ENCODE measurements at places on chromosomes 13 and 19. TPM values are rescaled to one million over a fixed set of nuclear protein-coding genes. Genes with fewer than 3 reads are reported as not detected.

GRCh38 chr13:99395436-99395835, 88.2 kb upstream of the GPR183 start:
- no peak for DNase-seq

NTN5 gene
- total RNA-seq: 0.08 TPM

IFNL1 gene
- not detected for total RNA-seq

- peak; percentile 45 for DNase-seq
Measured at GRCh38 chr13:100100115-100100879, 11.4 kb downstream of the PCCA start.

- peak; percentile 83 for DNase-seq
Measured at GRCh38 chr19:49497047-49497788, 984 bp downstream of the RPS11 start.

GRCh38 chr19:11195681-11196080, 1.7 kb downstream of the KANK2 start:
- DNase-seq: no peak

ACP5 gene
- total RNA-seq: 16.6 TPM

DNA sequence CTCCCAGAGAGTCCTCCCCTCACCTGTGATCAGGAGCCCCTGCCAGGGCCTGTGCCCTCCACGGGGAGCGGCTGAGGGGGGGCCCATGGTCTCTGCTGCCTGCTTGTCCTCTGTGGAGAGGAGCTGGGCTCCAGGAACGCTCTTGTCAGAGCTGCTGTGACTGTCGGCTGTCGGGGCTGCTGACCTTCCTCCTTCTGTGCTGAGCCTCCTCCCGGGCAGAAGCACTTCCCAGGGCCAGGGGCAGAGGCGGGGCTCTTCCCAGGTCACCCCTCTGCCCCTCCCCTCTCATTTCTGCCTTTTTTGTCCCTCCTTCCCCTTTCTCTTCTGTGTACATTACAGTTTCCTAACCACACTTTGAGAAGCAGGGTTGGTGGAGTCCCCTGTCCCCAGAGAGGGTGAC, at the start of gene CEACAM4:
CEACAM4 (minus strand) TSS at position 198 of the 400 bp plus-strand sequence; CDS start at position 87, 111 bp downstream.
- DNase-seq: no peak

- no peak for DNase-seq
Measured at GRCh38 chr13:33743438-33744368, 74.2 kb upstream of the RFC3 start.

DNA sequence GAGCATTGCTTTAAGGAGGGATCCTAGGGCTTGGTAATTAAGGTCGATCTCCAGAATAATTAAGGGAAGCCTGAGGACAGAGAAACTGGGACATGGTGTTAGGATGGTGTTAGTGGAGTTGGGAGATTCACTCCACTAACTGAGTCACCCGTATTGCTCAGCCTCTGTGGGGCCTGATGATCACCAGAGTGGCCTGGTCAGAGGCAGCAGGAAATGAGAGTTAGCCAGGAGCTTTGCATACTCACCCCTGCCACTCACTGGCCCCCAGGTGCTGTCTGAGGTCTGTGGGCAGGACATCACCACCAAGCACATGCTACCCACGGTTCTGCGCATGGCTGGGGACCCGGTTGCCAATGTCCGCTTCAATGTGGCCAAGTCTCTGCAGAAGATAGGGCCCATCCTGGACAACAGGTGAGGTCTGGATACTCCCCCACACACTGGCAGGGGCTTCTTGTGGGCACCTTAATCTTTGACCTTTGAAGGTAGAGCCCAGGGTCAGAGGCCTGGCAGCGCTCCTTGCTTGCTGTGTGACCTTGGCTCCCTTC, 32.1 kb downstream of the PPP2R1A start:
- no peak for DNase-seq

GRCh38 chr19:591099-591958, 1.6 kb downstream of the HCN2 start:
- DNase-seq: peak; percentile 77

DNA sequence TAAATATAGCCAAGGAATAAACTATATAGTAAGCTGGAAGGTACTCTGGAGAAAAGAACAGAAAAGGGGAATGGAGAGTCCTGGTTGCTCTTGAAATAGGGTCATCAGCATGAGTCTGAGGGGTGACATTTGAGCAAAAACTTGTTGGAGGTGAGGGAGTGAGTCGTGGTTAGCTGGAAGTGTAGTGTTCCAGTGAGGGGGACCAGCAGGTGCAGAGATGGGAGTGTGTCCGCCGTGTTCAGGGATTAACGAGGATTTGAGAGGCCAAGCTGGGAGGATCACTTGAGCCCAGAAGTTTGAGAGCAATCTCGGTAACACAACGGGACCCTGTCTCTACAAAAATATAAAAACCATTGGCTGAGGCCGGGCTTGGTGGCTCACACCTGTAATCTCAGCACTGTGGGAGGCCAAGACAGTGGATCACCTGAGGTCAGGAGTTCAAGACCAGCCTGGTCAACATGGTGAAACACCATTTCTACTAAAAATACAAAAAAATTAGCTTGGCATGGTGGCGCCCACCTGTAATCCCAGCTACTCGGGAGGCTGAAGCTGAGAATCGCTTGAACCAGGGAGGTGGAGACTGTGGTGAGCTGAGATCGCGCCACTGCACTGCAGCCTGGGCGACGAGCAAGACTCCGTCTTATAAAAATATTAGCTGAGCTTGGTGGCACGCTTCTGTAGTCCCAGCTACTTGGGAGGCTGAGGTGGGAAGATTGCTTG, 1.1 kb downstream of the SUPT5H start:
- DNase-seq: no peak

KCTD4 gene
- total RNA-seq: 0.23 TPM

- no peak for DNase-seq
Measured at GRCh38 chr13:60275208-60275607, 111.5 kb upstream of the DIAPH3 start.

DNA sequence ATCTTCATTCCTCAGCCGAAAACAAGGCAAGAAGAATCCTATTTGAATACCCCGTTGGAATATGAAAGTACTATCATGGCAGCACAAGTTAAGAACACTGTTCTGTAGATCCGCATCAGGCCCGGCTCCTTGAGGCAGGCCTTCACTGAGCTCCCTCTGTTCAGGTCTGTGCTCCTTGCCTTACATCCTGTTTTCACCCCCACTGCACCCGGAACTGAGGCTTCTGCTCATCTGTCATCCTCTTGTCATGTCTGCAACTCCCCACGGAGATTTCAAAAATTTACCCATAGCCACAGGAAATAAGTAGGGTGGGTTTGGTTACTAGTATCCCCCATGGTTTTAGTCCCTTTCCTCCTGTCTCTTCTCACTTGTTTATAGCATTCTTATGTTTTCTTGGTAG, 861.9 kb downstream of the GPC5 start:
- no peak for DNase-seq

DNA sequence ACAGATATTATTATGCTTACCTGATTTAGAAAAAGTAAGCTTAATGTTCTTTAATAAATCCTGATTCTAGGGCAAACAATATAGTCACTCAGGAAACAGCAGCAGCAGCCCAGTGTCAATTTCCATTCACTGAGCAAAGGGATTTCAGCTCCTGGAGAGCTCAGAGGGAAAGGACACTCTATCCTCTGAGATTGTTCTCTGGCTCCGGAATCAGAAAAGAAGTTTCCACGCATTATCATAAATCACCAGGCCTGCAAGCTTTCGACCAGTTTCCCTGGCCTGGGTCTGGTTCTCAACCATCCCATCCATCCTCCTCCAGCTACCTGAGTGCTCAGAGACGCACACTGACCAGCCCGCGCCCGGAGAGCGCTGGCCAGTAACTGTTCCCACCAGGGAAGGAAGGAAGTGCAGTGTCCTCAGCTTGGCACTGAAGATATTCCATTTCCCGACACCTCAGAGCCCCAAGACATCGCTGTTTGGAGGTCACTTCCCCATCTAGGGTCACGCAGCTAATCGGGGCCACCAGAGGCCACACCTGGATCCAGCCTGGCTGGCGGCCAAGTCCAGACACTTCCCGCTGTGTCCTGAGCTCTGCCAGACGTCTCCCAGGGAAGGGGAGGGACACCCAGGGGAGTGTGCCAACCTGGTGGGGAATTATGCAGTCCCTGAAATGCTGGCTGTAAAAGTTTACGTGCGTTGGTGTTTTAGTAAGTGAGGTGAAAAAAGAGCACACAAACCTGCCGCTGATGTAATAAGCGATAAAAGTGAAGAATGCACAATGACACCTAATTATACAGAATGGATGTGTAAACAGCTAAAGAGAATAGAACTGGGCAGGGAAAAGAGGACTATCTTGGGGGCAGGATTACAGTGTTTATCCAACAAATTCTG, 29.1 kb downstream of the EPS15L1 start:
- DNase-seq: peak; percentile 49

PROZ gene
- 5.4 TPM for total RNA-seq

DNA sequence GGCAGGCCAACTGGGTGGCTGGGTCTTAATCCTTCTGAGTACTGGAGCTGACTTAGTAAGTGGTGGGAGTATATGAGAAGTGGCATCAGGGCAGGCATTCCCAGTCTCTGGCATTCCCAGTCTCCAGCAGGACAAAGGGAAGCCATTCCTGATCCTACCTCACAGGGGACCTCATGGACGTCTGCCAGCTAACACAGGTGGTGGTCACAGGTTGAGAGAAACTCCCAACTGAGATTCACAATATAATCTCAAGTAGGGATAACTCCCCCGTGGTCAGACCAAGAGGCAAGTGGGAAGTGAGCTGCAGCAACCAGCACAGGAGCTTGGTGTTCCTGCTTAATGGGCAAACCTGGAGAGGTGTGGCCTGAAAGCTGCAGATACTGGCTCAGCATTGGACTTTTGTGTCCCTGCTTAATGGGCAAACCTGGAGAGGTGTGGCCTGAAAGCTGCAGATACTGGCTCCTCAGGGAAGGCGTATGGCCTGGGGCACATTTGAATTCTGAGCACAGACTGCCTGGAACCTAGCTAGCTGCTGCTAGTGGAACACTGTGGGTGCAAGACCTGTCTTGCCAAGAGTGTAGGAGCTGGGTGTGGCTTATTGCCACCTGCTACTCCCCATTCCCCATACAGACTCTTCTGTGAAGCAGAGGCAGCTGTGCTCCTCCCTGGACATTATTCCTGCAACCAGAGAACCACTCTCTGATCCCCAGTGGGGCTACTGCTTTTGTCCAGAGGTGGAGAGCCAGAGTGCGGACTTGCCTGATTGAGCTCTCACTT, 25.9 kb upstream of the OR10H2 start:
- no peak for DNase-seq

PPM1N gene
- 0.40 TPM for total RNA-seq

DNA sequence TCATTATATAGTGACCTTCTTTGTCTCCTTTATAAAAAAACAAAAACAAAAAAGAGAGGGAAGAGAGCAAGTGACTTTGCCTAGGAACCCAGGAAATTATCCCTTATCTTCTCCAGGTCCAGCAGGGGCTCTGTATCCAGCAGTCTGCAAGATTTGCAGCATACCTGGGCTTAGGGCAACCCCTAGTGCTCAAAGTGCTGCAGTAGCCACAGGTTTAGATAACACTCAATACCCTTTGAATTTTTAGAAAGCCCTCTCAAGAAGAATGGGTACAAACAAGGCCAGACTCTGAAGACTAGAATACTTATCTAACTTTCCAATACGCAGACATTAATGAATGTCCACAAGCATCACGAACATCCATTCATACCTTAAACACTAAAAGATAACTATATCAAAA, 43.2 kb downstream of the CCNA1 start:
- no peak for DNase-seq

OSCAR gene
- not detected for total RNA-seq

GRCh38 chr13:112933649-112934048, 35.4 kb upstream of the MCF2L start:
- DNase-seq: no peak

GRCh38 chr13:93398167-93399035, 171.8 kb downstream of the GPC6 start:
- DNase-seq: no peak

DNA sequence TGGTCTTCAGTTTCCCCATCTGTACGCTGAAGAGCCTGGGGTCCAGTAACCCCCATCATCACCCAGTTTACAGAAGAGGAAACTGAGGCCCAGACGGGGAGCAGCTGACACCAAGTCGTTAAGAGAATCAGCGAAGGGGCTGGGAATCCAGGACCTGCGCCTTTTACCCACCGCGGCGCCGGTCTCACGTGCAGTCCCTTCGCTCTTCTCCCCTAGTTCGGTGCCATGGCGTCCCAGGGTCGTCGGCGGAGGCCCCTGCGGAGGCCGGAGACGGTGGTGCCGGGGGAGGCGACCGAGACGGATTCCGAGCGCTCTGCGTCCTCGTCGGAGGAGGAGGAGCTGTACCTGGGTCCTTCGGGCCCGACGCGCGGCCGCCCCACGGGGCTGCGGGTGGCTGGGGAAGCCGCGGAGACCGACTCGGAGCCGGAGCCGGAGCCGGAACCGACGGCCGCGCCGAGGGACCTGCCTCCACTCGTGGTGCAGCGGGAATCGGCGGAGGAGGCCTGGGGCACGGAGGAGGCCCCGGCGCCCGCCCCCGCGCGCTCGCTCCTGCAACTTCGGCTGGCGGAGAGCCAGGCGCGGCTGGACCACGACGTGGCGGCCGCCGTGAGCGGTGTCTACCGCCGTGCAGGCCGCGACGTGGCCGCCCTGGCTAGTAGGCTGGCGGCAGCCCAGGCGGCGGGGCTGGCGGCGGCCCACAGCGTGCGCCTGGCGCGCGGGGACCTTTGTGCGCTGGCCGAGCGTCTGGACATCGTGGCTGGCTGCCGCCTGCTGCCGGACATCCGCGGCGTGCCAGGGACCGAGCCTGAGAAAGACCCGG, 698 bp downstream of the BLOC1S3 start:
- peak; percentile 81 for DNase-seq

GRCh38 chr13:37715606-37716015, 117.0 kb upstream of the POSTN start:
- no peak for DNase-seq

DNA sequence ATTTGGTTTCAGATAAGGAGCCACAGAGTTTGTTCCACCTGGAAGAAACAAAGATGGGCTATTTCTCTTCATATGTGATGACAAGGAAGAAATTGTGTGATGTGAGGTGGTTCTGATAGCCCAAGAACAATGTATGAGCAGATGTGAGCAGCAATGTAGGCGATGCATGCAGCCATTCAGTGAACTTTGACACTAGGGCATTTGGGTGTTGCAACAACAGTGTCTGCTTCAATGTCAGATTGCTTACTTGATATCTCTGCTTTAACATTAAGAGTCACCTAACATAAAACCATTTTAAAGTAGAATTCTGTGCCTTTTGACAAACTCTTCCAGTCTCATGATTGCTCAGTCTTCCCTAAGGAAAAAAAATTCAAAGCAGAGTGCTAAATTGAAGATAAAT, 865.4 kb downstream of the SLITRK6 start:
- no peak for DNase-seq

CDC42EP5 gene
- 46.8 TPM for total RNA-seq

- no peak for DNase-seq
Measured at GRCh38 chr19:50184196-50184595, 19.2 kb upstream of the MYH14 start.

RAB3D gene
- total RNA-seq: 63.7 TPM

GRCh38 chr19:41868120-41868988, 8.3 kb downstream of the RPS19 start:
- no peak for DNase-seq

- no peak for DNase-seq
Measured at GRCh38 chr19:27741236-27741635, 1471.7 kb downstream of the UQCRFS1 start.

MCF2L gene
- total RNA-seq: 16.7 TPM

- DNase-seq: no peak
Measured at GRCh38 chr13:75702476-75702875, 66.3 kb downstream of the LMO7 start.

TEAD2 gene
- total RNA-seq: 42.2 TPM

SH2D3A gene
- 14.8 TPM for total RNA-seq
